Activated naive CD8-positive, alpha-beta T cell treated with anti-CD3 and anti-CD28 coated beads for 36 hours (primary cell): ENCODE measurements at places on chromosomes 11 and 22. TPM values are rescaled to one million over a fixed set of nuclear protein-coding genes. Genes with fewer than 3 reads are reported as not detected.
A peak's percentile ranks its signal among the peaks of the same experiment; 100 is the strongest.

DNA sequence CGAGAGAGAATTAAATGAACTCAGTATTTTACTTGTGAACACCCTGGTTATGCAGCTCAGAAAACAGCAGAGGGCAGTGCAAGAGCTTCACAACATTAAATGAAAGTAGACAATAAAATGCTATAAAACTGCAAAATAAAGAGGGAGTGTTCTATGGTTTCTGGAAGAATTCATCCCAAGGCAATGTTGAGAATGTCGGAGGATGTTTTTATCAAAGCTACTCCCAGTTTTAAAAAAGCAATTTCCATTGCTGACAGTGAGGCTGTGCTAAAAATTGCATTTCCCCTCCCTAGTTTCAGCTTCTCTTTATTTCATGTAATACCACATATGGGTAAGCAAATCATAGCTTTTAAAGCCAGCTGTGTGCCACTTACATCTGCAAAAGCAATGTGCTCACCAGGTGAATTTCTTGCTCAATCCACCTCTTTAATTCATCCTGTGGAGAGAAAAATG is 296.8 kb downstream of the RAB38 start:
- no peak overlapping the region for H3K4me3 ChIP-seq
- no peaks in the 10 kb centered on the region for H3K36me3 ChIP-seq
- no peaks in the 10 kb centered on the region for H3K4me1 ChIP-seq
- peaks cover 11% of the 10 kb centered on the region for H3K27me3 ChIP-seq
- no peak for DNase-seq

- peaks cover 56% of the 10 kb centered on the region for H3K4me1 ChIP-seq
- H3K36me3 ChIP-seq = peaks cover 34% of the 10 kb centered on the region
- no peak overlapping the region for H3K27ac ChIP-seq
- no peaks in the 10 kb centered on the region for H3K27me3 ChIP-seq
Observed at GRCh38 chr11:34068111-34068510, 16.6 kb downstream of the CAPRIN1 start.

DNA sequence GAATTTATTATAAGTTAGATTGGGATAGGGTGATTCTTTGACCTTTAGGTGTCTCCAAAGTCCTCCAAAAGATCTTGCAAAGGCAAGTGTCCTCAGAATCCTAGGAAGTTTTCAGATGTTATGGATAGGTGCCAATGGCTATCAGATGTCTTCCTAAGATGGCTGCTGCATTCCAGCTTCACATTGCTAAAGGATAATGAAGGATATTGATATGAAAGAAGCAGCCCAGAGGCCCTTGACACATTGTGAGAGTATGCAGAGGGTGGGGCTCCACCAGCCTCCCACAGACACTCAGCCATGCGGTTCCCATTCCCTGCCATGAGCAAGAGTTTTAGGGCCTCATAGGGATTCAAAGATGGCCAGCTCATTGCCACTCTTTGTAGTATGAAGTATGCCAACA is 22.3 kb upstream of the GLYATL2 start:
- no peak for DNase-seq
- H3K27ac ChIP-seq = no peak overlapping the region
- H3K4me3 ChIP-seq = no peak overlapping the region
- no peaks in the 10 kb centered on the region for H3K36me3 ChIP-seq
- no peaks in the 10 kb centered on the region for H3K4me1 ChIP-seq
- peaks cover 7% of the 10 kb centered on the region for H3K27me3 ChIP-seq

- peak; percentile 65 for DNase-seq
- H3K27ac ChIP-seq = peak within 1 kb of the TSS; percentile 99
- H3K4me1 ChIP-seq = peaks cover 67% of the 10 kb centered on the region
- peaks cover 34% of the 10 kb centered on the region for H3K36me3 ChIP-seq
Observed at GRCh38 chr11:67266449-67267187, at the start of gene GRK2. TSS of gene GRK2 (plus strand) at chr11:67266473. CDS start at chr11:67266700, 227 bp downstream.

DNA sequence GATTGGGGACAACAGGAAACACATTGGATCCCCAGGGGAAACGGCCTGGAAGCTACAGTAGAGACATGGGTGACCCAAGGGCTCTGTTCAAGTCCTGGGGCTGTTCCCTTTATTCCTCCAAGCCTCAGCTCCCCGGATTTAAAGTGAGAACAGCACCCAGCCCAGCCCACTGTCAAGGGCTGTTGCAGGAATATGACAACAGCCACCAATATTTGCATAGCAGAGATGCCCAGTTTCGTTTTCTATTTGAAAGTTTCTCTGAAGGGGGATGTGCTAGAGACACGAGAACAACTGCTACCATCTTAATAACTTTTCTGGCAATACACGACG is 81.1 kb upstream of the WNT7B start:
- H3K27me3 ChIP-seq = no peaks in the 10 kb centered on the region
- peaks cover 2% of the 10 kb centered on the region for H3K36me3 ChIP-seq
- peak overlapping the region; percentile 34 for H3K4me3 ChIP-seq
- peak overlapping the region; percentile 65 for H3K27ac ChIP-seq

GRCh38 chr11:111148953-111149352 is 96.6 kb upstream of the POU2AF2 start:
- H3K27me3 ChIP-seq = peaks cover 4% of the 10 kb centered on the region
- no peak overlapping the region for H3K4me3 ChIP-seq
- H3K4me1 ChIP-seq = no peaks in the 10 kb centered on the region
- no peaks in the 10 kb centered on the region for H3K36me3 ChIP-seq
- no peak for DNase-seq
- H3K27ac ChIP-seq = no peak overlapping the region

GNG3 gene
- not detected for total RNA-seq

GRCh38 chr11:33178443-33179180 is 17.3 kb upstream of the CSTF3 start:
- no peaks in the 10 kb centered on the region for H3K27me3 ChIP-seq
- no peak overlapping the region for H3K27ac ChIP-seq
- H3K36me3 ChIP-seq = peaks cover 7% of the 10 kb centered on the region
- H3K4me1 ChIP-seq = peaks cover 15% of the 10 kb centered on the region
- no peak overlapping the region for H3K4me3 ChIP-seq

LRRC10B gene
- not detected for total RNA-seq

RIMBP3B gene
- 0.19 TPM for total RNA-seq

GRCh38 chr22:40955571-40955970 is 4.4 kb downstream of the RBX1 start:
- peaks cover 16% of the 10 kb centered on the region for H3K4me1 ChIP-seq
- H3K27ac ChIP-seq = no peak overlapping the region
- DNase-seq = no peak
- no peak overlapping the region for H3K4me3 ChIP-seq
- peaks cover 4% of the 10 kb centered on the region for H3K27me3 ChIP-seq

- H3K27me3 ChIP-seq = no peaks in the 10 kb centered on the region
- no peak overlapping the region for H3K27ac ChIP-seq
- H3K4me3 ChIP-seq = no peak overlapping the region
- no peaks in the 10 kb centered on the region for H3K36me3 ChIP-seq
- H3K4me1 ChIP-seq = no peaks in the 10 kb centered on the region
Observed at GRCh38 chr11:55263081-55263480, 1.1 kb downstream of the TRIM48 start.

NOX4 gene
- total RNA-seq = not detected
